Kidney epithelial cell (primary cell): ENCODE measurements at places on chromosomes 4 and X. TPM values are rescaled to one million over a fixed set of nuclear protein-coding genes. Genes with fewer than 3 reads are reported as not detected.

Gene APOO
- total RNA-seq, result 14.0 and 17.3 TPM in 2 replicates

Gene CXCL11
- total RNA-seq, result 0.07 TPM in 1 of 2 replicates, not detected in the other

DNA sequence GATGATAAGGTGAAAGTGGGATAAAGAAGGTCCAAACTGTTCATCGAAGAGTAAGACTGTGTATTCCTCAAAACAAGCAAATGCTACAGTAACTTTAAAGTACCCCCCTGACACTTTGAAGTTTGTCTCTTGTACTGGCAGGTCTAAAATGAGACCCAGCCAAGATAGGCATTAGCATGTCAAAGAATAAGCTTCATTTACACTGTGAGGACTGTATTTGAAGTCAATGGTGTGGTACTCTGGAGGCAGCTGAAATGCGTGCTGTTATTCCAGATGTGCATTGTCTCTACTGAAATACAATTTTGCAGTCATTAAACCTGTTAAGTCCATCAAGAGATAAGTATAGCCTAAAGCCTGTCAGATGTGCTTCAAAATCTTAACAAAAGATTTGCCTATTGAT is 288.9 kb upstream of the TECRL start:
- no peak for DNase-seq

- DNase-seq, result no peak
These were observed 132.8 kb downstream of the ARHGEF9 start for GRCh38 chrX:63652086-63652765.

Gene SMPX
- not detected in 2 replicates for total RNA-seq

DNA sequence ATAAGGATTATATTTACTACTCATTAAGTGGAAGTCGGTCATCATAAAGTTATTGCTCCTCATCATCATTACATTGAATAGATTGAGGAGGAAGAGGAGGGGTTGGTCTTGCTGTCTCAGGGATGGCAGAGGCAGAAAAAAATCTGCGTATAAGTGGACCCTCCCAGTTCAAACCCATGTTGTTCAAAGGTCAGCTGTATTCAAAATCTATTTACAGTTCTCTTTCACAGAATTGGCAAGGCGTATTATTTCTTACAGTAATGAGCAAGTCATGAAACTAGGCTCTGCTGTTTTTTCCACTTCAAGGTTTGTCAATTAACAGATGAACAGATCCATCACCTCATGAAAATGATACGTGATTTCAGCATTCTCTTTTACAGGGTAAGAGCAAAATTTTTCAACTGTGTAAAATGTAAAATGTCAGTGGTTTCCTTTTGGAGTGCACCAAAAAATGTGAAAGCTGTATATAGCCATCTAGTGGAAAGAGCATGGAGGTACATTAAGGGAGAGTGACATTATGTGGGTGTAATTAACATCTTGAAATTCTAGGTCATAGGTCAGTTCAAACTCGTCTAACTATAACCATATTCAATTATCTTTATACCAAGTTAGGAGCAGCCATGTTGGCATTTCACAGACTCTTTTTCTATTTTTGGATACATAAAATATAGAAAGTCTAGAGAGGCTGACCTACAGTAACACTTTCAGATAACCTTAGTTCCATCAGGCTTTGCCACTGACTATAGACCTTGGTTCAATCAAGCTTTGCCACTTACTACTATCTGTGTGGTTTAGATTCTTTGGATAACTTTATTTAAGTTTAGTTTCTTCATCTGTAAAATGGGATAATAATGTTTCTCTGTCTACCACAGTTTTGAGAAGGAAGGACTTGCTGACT is 30.1 kb downstream of the NEIL3 start:
- DNase-seq, result no peak

Gene TENT5D
- total RNA-seq, result 0.29 TPM in 1 of 2 replicates, not detected in the other

- no peak for DNase-seq
These were observed 218.3 kb downstream of the SOWAHB start for GRCh38 chr4:76679691-76680090.

DNA sequence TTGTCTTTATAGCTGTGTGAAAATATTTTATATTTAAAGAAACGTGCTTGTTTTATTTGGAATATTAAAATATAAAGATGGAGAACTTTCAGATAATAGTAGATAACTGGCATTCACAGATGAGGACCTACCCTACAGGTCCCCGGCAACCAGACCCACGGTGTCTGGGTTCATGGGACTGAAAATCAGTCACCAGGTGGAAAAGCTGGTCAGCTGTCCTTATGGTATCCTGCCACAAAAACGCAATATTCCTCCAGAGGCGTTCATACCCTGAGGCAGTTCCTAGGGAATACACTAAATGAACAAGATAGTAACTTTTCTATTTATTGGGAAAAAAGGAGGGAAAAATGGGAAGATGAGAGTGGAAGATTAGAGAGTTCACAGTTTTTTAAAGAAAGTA is 1.2 kb downstream of the TLR6 start:
- DNase-seq, result no peak
